Renal pelvis (tissue), 12 donors: ENCODE measurements at places on chromosomes 4 and X.

- DNase-seq = no peak
Observed at GRCh38 chr4:140871368-140871767, 115.2 kb upstream of the TBC1D9 start.

DNA sequence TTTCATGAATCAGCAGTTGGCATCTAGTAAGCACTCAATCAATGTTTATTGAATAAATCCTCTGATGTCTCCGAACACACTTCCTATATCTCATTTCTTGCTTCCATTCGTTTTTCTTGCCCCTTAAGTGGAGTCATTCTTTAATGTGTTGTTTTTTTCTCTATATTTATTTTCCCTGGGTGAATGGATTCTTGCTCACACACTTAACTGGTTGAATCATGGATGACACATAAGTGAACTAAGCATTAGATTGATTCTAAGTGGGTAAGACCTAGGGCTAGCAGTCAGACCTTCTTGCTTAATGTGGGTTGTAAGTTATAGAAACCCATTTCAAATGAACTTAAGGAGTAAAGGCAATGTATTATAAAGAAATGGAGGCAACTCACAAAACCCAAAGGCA, 111.1 kb downstream of the RTL3 start:
- no peak for DNase-seq

DNA sequence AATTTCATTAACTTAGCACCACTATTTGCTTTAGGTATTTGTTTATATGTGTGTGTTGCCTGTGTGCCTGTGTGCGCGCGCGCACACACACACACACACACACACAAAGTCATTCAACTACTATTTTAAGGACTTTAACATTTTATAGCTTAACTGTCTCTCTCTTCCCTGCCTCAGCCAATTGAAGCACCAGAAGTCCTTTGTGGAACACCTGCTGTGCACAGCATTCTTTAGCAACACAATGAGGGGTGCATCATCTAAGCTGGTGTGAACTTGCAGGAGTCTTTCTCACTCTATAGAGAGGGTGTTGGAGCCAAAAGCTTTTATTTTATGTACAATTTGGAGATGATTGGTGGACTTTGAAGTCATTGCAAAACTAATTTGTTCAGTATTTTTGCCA, 31.3 kb downstream of the SLIT2 start:
- no peak for DNase-seq

GRCh38 chr4:130675266-130675665, 1579.3 kb downstream of the C4orf33 start:
- no peak for DNase-seq

- no peak for DNase-seq
Observed at GRCh38 chr4:147085781-147086180, 140.1 kb upstream of the TTC29 start.

- DNase-seq = no peak
Observed at GRCh38 chrX:109902665-109903064, 100.2 kb upstream of the TMEM164 start.

DNA sequence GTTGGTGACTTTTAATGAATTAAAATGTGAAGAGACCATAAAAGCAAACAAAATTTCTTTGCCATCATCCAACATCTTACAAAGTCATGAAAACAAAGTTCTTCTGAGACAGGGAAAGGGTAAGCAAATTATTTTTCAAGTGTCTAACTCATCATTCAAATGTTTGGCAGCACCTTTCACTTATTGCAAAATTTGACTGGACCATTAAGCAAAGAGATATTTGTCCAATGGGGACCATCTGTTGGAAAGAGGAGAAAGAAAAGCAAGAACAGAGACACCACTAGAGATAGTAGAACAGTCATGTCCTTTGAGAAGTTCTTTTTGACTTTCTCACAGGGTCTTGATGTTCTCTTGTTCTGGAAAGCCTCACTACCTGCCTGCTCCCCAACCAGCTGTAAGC, 330.1 kb downstream of the PAPSS1 start:
- DNase-seq = no peak

DNA sequence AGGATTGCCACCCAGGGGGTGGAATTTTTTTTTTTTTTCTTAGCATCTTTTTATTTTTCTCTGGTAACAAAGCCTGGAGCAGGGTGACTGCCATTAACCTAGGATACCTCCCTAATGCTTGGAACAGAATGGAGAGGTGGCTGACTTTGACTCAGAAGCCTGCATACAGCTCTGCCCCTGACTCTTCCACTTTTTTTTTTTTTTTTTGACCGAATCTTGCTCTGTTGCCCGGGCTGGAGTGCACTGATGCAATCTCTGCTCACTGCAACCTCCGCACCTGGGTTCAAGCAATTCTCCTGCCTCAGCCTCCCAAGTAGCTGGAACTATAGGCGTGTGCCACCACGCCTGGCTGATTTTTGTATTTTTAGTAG, 341 bp upstream of the SLC2A9 start:
- no peak for DNase-seq

- DNase-seq = no peak
Observed at GRCh38 chr4:147772056-147772455, 40.2 kb downstream of the ARHGAP10 start.

DNA sequence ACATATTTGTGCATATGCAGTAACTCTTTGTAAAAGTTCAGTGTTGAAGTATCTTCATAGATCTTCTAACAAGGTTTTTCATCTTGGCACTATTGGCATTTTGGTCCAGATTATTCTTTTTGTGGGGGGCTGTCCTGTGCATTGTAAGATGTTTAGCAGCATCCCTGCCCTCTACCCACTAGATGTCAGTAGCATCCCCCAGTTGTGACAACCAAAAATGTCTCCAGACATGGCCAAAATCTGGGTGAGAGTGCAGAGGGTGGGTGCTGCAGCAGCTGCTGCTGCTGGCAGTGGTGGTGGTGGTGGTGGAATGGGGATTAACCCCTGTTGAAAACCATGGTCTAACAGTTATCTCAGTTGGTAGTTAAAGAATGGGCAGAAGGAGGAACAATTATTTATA, 370.0 kb downstream of the GPAT3 start:
- no peak for DNase-seq

DNA sequence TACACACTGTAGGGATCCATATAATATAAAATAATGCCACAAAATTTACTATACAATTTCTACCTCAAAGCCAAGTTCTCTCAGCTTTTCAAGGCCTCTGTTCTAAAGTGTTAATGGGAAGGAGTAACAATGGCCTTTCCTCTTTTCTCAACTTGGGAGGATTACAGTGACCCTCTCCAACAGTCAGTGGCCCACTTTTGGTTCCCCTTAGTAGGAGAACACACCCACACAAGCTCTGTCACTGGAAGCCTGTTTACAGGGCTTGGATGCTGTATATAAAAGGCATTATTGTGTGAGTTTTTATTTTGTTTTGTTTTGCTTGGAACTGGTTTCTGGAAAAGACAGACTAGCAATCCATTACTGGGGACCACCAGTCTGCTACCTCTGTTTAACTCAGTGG, 1.8 kb downstream of the ARHGEF6 start:
- no peak for DNase-seq

- no peak for DNase-seq
Observed at GRCh38 chr4:156972379-156973015, 898 bp upstream of the PDGFC start.

- peak; percentile 72 for DNase-seq
Observed at GRCh38 chr4:159946983-159947615, 844.2 kb downstream of the RAPGEF2 start.

DNA sequence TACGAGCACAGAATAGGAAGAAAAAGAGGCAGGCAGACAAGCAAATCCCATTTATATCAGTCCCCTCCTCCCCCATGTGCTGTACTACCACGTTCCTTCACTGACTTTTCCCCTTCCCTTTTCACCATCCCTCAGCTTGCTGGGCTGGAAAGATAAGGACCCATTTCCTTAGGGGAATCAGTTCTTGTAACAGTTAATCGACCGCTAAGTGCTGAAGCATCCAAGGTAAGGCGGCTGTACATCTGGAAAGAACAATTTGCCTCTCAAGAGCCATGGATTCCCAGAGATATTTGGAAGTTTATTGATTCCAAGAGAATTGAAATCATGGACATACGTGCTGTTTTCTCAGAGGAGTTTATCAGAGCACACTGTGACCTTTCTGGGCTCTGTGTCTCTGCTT, 1688.0 kb downstream of the STIM2 start:
- DNase-seq = no peak

- no peak for DNase-seq
Observed at GRCh38 chr4:140174543-140174942, 20.6 kb upstream of the MAML3 start.

- DNase-seq = peak; percentile 0
Observed at GRCh38 chrX:94600077-94600476, 926.1 kb downstream of the FAM133A start.

DNA sequence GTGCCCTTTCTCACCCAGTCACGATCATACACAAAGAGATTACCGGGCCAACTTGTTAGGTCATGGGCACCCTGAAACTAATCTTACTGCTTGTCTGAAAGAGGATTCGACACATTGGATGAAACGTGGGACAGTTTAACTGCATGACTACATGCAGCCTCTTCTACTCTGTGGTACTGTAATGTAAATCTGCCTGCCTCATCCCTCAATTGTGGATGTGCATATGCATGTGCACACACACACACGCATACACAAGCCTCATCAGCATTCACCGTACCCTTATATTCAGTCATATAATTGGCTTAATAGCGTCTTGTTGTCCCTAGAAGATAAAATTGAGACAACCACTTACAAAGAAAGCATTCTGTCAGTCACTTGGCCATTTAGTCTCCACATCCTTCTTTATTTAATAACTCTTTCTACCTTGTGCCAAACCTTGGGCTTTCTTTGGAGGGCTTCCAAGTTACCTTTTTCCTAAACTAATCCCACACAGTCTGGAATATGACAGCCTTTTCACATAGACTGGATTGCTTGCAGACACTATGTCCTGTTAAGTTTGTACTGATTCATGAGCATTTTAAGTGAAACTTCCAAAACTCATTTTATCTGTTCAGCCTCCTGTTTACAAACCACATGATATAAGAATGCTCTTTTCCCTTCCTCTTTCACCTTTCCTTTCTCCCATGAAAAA, 132.9 kb downstream of the AFF2 start:
- no peak for DNase-seq

- DNase-seq = peak; percentile 76
Observed at GRCh38 chrX:91434351-91435168, at the start of gene PABPC5. PABPC5 (plus strand) TSS chrX:91434839; CDS start chrX:91435578, 739 bp downstream.

DNA sequence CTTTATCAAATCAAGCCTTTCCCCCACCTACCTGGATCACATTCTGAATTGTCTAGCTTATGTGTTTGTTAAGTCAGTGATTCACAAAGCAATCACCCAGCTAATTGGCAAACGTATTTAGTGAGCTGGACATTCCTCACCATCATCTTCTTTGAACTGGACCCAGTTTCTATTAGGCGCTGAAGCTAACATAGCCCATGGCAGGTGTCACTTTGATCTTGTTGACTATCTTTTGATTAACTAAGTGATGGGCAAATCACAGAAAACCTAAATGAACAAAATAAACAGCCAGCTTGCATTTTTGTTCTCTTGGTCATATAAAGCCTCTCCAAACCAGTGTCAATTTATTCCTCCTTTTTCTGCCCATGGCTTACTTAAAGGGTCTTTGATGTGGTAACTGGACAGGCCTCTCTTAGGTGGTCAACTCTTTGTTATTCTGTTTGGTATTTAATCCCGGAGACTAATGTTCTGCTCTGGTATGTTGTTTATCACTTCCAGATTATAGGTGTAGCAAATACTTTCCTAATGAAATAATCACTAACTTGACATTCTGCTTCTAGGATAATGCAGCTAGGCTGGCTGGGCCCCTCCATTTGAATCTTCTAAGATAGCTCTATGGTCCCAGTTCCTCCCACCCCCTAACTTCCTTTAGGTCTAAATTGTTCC, 105.3 kb upstream of the SMIM10 start:
- DNase-seq = no peak

DNA sequence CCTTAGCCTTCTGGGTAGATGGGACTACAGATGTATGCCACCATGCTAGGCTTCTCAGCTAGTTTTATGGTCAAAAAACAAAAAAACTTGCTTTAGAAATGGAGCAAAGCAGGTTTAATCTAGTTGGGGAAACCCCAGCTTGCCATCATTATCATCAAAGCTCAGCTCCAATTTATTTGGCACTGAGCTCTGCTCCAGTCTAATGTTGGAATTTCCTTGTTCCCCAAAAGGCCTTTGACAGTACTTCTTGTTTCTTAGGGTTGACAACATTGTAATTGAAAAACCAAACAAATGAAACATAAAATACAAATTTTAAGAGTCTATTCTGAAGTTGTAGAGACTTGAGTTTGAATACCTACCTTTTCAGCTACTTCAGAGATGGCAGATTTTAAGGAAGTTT, 48.0 kb downstream of the MRPL1 start:
- no peak for DNase-seq

- no peak for DNase-seq
Observed at GRCh38 chr4:59855630-59856352, 1344.3 kb upstream of the ADGRL3 start.

- no peak for DNase-seq
Observed at GRCh38 chr4:68283714-68284113, 38.2 kb upstream of the TMPRSS11B start.

- peak; percentile 24 for DNase-seq
Observed at GRCh38 chr4:121096629-121097028, 24.3 kb upstream of the NDNF start.

DNA sequence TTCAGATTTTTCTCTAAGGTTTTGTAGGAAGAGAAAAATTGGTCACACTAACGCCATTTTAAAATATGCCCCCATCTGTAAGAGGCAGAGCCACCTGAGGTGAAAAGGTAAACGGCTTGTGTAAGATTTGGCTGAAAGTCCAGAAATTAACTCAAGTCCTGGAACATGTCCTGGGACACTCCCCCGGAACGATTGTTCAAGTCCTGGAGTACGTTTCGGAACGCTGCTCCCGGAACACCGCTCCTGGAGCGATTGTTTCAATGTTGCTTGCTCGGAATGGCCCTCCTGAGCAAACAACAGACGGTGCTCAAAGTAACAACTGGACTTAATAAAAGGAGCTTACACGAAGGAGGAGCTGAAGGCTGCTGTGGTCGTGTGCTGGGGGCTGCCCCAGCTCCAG, 796.5 kb upstream of the SLIT2 start:
- no peak for DNase-seq

DNA sequence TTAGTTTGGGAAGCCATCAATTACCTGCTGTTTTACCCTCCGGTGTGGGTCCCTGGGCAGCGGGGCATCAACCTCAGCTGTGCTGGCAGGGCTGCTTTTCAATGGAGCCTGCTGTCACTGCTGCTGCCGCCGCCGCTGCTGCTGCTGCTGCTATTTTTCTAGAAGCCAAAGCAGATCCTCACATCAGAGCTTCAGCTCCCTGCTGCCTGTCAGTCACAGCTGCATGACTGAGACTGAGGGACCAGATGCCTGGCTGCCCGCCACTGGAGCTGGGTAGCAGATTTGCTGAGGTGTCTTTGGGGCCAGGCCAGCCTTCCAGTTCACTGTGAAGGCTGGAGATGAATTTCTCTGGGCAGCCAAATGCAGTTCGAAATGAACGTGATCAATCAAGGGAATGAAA, 200.3 kb upstream of the NHS start:
- DNase-seq = no peak

DNA sequence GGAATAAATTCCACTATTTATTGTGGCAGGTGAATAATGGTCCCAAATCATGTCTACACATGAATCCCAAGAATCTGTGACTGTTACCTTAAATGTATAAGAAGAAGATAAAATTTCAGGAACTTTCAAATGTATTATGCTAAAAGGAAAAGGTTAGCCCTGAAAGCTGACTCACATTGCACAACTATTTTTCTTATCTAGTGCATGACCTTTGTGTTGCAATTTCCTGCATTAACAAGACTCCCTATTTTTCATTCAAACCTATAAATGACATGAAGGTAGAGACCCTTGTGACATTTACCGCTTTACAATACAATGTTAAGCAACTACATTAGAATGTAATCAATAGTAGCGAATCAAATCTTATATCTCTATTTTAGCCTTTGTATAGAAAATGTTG, 36.7 kb downstream of the UBQLN2 start:
- no peak for DNase-seq

- no peak for DNase-seq
Observed at GRCh38 chr4:81724925-81725329, 253.2 kb upstream of the RASGEF1B start.
